CD14-positive monocyte (primary cell): ENCODE measurements at places on chromosomes 11 and 22.
A peak's percentile ranks its signal among the peaks of the same experiment; 100 is the strongest.

DNA sequence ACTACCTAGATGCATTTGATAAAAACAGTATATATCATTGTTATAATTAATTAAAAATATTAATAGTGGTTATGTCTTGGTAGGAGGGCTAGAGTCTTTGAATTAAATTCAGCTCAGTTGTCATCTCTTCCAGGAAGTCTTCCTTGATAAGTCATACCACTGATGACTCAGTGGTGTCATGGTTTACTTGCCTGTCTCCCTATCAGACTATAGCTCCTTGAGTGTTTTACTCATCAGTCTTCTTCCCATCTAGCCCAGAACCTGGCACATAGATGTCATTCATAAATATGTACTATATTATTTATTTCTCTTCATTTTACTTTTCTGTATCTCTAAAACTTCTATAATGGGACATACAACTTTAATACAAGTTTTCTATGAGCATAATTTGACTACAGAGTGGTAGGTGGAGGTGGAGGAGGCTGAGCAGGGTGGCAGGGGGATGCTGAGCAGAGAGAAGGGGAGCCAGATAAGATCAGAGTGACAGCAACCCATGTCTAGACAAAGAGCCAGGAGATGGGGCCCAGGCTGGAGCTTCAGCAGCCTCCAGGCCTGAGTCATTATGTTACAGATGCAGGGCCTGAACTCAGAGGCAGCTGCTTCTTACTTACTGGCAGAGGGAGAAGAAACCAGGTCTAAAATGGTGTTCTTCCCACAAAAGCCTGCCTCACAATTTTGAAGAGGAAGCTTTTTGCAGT is 82.3 kb upstream of the PHOX2A start:
- DNase-seq, result peak; percentile 29

DNA sequence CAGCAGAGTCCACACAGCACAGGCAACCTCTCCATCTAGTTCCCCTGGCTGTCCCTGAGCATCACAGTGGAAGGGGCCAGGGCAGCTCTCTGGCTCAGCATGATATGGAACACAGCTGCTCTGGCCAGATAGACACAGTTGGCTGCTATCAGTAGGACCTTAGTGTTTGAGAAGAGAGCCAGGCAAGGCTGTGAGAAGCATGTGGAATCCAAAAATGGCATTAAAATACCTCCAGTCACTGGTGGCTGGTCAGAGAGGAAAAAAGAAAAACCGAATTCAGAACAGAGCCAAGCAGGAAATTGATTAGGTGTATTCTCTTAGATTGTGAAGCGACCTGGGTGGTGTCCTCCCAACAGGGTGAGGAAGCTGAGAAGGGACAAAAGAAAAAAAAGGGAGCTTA is 27.9 kb downstream of the SERPINH1 start:
- no peak for DNase-seq

GRCh38 chr22:42967933-42968332 is 47.0 kb downstream of the PACSIN2 start:
- DNase-seq, result peak; percentile 84

DNA sequence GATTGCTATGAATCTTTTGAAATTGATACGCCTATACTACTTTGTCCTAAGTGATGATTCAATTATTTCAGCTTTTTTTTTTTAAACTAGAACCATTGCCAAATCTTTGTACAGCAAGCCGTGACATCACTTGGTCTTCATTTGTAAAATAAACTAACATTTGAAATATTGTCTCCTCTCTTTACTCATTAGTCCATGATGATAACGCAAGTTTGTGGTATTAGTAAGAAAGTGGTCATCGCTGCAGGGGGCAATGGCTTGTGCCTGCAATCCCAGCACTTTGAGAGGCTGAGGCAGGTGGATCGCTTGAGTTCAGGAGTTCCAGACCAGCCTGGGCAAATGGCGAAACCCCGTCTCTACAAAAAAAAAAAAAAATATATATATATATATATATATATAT is 12.9 kb upstream of the ARHGAP42 start:
- DNase-seq, result no peak

DNA sequence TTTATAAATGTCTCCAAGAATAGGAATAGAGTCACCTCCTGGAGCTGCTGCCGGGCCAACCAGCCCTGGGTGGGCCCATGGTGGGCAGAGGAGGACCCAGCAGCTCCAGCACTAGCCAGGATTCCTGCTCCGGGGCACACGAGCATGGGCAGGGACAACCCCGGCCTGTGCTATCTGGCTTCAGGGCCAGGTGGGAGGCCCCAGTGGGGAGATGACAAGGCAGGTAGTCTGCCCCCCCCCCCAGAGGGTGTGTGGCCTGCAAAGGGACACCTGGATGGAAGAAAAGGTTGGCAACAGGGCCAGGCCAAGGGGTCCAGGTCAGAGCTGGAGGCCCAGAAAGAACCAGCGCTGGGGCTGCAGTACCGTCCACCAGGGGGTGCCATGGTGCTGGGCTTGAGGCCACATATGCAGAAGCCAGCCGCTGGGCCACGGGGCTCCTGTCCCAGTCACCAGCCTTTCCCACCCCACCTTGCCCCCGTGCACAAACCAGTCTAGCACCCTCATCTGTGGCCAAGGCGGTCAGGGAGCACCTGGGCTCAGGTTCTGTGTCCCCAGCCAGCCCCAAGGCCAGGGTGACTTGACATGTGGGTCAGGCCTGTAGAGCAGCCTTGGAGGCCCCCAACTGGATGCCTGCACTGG is 3.4 kb downstream of the TSPAN32 start:
- DNase-seq, result peak; percentile 76

- DNase-seq, result no peak
These were observed 3.4 kb upstream of the CTNND1 start for GRCh38 chr11:57758174-57758573.

GRCh38 chr11:134047586-134047999 is 21.3 kb upstream of the JAM3 start:
- no peak for DNase-seq

DNA sequence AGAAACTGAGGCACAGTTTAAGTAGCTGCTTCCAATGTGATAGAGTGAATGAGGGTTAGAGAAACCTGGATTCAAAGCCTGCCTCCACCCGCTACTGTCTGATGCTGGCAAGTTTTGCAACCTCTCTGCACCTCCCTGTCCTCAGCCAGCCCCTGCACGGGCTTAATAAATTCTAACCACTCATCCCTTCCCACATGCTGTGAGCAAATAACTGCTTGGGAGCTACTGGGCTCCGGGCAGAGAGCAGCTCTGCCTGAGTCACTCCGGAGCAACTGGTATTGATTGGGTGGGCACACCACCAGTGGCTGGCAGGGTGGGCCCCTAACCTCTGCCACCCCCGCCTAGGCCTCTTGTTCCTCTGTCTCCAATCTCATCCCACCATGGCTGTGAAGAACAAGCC is 104.3 kb upstream of the SYT13 start:
- DNase-seq, result no peak

GRCh38 chr11:65988791-65989592 is 13.0 kb downstream of the EIF1AD start:
- peak; percentile 92 for DNase-seq

GRCh38 chr11:16956538-16957153 is 57.6 kb downstream of the PLEKHA7 start:
- no peak for DNase-seq

DNA sequence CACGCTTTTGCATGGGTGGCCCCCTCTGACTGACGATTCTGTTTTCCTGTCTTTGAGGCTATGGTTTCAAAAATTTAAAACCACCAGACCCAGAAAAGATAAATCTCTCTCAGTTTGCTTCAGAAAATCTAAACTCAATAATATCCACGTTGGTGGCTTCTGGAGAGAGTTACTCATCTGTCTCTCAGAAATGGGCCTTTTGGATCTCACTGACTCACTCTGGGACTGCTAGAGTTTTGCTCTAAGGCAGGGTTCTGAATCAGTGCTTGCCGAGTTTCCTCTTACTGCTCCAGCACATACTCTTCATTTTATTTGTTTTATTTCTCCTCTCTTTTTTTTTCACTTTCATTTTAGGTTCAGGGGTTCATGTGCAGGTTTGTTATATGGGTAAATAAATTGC is 305.7 kb downstream of the BLID start:
- no peak for DNase-seq

DNA sequence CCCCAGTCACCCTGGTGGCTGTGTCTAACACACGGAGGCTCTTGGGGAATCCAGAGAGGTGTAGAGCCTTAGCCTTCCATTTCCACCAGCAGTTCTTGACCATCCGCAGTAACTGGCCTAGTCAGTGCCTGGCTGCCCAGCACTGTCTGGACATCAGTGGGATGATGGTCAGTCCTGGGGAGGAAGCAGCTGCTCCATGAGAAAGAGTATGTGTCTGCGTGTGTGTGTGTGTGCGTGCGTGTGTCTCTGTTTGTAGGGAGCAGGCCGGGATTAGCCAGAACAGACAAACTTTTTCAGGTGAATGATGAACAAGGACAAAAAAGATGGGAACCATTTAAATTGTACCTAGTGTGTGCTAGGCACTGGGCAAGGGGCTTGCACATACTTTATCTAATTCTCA is 109.3 kb upstream of the SYT13 start:
- no peak for DNase-seq

GRCh38 chr22:38799265-38800002 is 5.5 kb upstream of the DNAL4 start:
- DNase-seq, result no peak

DNA sequence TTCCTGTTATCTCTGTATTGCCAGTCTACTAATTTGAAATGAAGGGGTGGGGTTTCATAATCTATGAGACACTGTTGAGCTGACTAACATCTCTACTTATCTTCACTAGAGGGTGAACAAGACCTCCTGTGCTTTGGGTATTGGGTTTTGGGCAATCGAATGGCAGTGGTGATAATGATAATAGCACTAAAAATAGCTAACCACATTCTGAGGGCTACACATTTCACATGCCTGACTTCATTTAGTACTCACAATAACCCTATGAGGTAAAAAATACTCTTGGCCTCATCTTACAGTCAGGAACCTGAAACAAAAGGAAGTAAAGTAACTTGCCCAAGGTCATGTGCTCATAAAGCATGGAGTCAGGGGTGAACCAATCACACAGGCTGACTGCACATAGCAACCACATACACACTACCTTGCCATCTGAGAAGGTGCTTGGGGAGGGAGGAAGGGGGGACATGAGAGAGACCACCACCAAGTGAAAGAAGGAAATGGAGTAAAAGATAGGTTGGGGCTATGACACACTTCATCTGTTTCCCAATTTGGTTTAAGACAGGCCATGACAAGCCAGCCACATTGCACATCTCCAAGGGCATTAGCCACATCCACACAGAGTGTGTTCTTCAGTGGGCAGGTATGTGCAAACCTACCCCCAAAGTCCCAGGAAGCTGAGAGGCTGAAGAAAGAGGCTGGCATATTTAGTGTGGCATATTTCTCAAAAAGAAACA is 387.6 kb upstream of the DDI1 start:
- DNase-seq, result no peak

GRCh38 chr11:86182976-86183584 is 61.5 kb upstream of the EED start:
- peak; percentile 67 for DNase-seq

DNA sequence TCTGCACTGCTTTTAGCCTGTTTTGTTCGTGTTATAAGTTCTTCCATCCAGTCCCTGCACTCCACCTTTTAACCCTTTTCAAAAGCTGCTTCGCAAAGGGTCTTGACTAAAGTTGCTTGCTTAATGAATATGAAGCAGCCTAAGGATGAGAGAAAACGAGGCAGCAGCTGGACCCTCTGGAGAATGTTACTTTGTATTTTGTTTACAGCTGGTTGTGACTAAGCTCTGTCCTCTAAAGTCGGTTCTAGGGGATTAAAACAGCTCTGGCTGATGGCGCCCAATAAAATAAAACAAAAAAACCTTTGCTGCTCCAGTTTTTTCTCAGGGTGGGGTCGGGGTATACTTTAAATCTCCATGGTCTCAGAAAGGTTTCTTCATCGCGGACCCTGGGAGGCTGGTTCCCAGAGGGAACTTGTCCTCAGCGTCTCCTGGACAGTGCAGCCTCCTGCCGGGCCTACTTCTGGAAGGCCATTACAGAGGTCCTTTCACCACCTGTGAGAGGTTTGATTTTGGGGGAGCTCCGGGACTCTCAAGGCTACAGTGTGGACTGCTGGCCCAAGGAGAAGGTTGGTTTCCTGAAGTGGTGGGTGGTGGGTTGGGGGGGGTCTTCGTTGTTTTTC is 836 bp upstream of the RBM4 start:
- DNase-seq, result no peak

GRCh38 chr11:124320097-124320496 is at the start of gene OR8D2:
Gene OR8D2, minus strand, starts transcription at chr11:124320197. Its CDS starts 0 bp downstream, at chr11:124320197.
- DNase-seq, result no peak

GRCh38 chr11:57353036-57353435 is 14.9 kb downstream of the P2RX3 start:
- DNase-seq, result no peak

GRCh38 chr11:73280626-73281025 is 8.5 kb downstream of the P2RY6 start:
- DNase-seq, result peak; percentile 75

DNA sequence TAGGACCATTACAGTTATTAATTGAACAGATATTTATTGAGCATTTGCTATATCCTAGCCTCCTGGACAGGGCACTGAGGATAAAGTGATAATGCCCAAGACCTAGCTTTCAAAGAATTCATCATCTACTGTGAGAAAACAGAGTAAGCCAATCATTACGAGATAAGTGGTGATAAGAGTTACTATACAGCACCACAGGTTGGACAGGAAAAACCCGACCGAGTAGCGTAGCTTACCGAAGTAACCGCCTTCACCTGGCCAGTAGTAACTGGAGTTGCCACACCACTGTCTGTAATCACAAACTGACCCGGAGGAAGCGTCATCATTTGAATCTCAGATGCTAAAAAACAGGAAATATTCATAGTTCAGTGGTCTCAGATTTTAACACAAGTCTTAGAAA is 10.0 kb upstream of the NFRKB start:
- DNase-seq, result no peak

DNA sequence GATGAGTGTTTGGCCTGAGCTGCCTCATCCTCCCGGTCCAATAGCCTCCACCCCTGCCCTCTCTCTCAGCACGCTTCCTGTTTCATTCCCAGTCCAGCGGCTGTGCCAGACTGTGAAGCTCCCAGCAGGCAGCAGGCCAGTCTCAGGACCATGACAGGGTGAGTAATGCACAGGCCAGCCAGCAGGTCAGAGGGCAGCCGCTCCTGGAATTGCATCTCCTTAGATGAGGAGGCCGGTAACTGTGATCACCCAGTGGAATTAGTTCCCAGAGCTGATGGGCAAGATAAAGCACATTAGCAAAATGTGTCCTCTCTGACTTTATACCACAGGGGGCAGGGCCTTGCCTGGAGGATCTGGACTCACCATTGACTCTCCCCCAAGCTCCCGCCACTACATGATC is 251.2 kb downstream of the ETS1 start:
- DNase-seq, result no peak

- DNase-seq, result no peak
These were observed 3.3 kb downstream of the SYT7 start for GRCh38 chr11:61577383-61578118.

GRCh38 chr11:122405547-122406341 is 249.8 kb upstream of the UBASH3B start:
- no peak for DNase-seq

- no peak for DNase-seq
These were observed 654 bp downstream of the TMEM86A start for GRCh38 chr11:18699269-18699596.

GRCh38 chr11:33616552-33616951 is 84.1 kb downstream of the C11orf91 start:
- no peak for DNase-seq

GRCh38 chr11:69211540-69211919 is 55.8 kb downstream of the SMIM38 start:
- DNase-seq, result no peak
